NCI-H1694 treated with DMSO at 0.1 percent for 48 hours (cell line): ENCODE measurements at places on chromosomes 5 and 9.

GRCh38 chr5:53411388-53411787 lies 69.0 kb upstream of the FST start:
- DNase-seq, result no peak

DNA sequence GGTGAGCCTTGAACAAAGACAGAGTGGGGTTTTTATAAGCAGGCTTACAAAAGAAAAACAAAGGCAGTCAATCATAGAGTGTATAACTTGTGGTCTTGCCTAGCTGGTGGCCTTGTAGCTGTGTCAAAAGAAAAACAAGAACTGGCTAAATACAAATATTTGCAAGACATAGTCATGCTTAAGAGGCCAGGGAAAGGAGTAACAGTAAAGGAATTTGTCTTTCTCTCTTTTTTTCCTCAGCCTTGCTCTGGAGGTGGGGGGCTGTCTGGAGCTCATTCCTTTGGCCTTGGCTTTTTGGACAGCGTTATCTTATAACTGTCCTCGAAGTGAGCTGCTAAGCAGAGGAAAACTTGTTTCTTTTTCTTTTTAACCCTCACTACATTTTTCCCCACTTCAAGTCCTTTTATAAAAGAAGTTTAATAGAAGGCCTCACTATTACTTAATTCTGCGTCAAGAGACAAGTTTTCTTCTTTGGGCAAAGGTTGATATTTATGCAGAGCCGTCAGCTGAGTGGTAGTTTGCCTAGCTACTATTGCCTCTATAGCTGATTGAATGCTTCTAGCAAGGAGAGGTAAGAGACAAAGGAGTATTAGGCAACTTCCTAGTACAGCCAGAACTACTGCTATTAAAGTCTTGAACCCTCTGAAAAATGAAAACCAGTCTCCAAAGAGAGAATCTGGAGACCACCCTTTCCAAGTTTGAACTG lies 14.3 kb downstream of the CEL start:
- DNase-seq, result no peak

DNA sequence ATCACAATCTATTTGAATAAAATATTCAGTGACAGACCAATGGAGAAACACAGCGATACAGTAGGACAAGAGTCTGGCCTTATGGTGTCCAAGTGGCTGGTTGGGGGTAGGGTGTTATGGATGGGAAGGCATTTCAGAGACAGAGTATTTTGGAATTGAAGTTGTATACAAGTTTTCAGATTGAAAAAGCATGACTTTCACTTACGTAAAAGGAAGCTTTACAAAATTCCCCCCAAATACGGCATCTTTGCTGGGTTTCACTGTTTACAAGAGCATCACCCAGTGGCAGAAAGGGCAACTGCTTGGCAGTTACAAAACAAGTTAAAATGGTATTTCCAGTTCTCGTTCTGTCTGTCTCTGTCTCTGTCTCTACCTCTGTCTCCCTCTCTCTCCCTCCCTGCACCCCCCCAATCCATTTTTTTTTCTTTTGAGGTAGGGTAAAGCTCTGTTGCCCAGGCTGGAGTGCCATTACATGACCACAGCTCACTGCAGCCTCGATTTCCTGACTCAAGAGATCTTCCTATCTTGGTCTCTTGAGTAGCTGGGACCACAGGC lies 86.2 kb downstream of the PTPN3 start:
- DNase-seq, result no peak

- no peak for DNase-seq
These were observed 18.6 kb downstream of the C9orf57 start for GRCh38 chr9:72041775-72042194.

DNA sequence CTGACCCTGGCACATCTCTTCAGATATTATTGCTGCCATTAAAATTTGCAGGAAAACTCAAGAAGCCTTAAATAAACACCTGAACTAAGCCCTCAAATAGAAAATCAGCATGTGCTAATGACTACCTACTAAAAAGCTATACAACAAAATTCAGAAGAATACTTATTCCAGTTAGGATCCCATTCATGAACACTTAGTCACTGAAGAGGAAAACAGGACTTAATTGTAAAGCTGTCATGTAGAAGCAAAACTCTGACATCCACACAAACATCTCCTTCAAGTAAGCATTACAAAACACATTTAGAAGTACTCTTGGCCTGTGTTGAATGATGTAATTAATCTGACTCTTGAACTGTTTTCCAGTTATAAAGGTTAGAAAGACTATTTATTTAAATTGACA lies 19.9 kb downstream of the ELL2 start:
- no peak for DNase-seq

GRCh38 chr5:151615431-151615830 lies 24.3 kb upstream of the FAT2 start:
- DNase-seq, result no peak

DNA sequence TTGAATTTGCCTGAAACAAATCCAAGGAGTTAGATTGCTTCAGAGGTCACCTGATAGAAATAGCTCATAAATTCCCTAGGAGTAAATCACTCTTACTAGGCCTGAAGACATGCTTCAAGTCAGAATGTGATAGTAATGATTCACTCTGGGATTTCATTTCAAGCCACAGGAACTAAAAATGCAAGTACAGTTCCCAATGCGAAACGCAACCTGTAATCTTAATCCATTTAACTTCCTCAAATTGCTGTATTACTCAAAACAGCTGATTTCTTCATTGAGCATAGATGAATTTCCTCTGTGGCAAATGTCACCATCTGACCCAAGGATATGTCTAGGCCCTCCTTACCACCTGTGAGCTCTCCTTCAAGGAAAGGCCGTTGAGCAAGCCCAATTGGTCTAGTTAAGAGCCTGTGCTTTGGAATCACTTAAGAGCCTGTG lies 32.1 kb upstream of the IL6ST start:
- no peak for DNase-seq
